ENCODE measurements at places on chromosomes 2 and 18.

DNA sequence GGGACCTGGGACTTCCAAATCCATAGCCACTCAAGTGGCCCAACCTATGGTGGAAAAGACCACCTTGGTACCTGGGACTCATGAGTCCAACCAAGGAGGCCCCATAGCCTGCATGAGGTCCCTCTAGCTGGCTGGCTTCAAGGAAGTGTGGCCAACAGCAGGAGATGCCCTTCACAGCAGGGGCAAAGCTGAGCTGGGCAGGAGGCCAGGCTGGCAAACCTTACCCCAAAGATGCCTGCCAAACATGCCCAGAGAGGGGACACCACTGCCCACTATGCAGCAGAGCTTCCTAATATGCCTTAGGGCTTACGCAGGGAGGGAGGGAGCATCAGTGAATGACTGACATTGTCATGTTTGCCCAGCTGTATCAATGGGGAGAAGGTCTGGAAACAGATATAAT is 188.0 kb upstream of the GLI2 start:
- DNase-seq: no peak

DNA sequence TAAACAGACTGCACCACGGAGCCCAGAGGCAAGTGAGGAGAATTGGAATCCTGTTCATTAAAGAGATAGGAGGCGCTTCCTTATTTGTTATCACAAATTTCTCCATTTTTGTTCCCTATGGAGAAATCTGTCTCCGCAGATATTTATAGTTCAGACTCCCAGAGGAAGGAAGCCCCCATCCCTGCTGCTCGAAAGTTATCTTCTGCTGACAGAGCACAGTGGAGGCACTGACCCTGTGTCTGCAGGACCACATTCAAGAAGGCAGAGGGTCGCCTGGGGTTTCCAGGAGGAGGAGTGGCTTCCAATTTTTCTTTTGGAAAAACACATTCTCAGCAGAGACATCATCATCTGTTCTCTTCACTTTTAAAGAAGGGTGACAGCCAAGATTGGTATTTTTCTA is 73.0 kb upstream of the GPR45 start:
- DNase-seq: no peak

- peak; percentile 47 for DNase-seq
Observed at GRCh38 chr2:43399515-43400264, 173.3 kb upstream of the ZFP36L2 start.

DNA sequence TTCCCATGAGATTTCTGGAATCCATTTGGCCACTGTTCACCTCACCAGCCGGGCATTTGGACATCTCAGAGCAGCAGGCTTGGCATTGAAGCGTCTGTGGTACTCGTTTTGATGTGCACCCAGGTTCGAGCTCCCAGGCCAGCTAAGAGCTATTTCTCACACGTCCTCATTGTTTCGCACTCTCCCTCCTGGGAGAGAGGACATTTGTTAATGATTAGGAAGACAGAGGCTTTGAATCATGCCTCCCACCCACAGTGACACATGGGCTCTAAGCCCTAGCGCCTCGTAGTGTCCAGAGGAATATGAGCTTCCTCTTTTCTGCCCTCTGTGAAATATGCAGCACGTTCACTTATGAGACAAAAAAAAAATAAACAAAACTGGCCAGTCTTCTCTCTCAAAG is 361.8 kb downstream of the RND3 start:
- DNase-seq: no peak

- DNase-seq: no peak
Observed at GRCh38 chr2:111198701-111199100, 78.0 kb downstream of the BCL2L11 start.

DNA sequence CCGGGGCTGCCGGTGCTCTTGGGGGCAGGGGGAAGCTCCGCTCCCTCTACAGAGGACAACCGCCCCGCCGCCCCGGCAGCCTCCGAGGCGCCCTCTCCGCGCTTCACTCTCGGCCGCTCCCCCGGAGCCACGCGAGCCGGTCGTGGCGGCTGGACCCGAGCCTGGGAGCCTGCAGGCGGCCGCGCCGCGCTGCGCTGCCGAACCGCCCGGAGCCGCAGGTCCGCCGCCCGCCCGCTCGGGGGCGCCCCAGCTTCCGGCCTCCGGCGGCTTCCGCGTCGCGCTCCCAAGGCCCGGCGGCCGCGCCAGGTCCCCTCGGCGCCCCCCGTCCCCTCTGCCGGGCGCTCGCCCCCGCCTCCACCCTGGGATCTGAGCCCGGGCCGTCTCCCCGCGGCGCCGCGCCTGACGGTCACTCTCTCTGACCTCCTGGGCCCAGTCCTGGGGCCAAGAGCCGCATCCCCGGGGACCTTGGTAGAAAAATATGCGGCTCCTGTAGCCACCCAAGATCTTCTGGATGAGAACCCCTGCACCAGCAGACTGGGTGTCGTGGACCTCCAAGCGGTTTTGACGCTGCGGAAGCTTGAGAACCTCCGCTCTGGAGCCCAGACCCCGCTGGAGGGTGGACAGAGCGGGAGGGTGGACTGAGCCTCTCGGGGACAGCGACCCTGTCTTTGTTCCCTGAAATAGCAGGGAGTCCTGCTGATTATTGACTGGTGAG is 44.3 kb downstream of the SERTAD2 start:
- no peak for DNase-seq

- DNase-seq: no peak
Observed at GRCh38 chr2:10388954-10389560, 59.1 kb downstream of the ODC1 start.

DNA sequence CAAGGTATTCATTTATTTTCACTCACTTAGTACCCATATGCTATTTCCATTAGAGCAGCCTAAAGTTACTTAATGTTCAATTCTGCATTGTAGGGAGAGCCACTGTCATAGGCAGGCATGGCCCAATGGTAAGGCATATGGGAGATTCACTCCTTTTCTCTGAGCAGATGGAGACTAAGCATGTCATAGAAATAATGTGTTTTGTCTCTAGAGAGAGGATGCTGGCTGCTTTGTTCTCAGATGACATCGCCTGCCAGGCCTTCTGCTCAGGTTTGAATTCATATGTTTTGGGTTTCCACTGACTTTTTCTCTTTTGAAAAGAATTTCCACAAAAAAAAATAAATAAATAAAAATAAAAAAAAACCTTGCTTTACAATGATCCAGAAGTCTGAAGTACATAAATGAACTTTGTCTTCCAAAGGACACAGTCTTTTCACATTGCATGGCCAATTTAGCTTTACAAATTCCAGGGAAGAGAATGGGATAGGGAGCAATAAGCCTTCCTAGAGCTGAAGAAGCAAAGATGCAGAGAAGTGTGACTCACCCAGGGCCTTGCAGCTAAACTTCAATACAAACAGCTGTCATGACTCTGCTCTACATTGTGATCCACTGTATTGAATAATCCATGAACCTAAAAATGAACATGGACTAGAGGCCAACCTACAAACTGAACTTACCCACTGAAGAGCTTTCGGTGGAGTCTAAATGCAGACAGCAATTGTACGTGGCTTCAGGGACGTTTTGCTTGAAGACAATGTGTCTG is 422.5 kb downstream of the CMPK2 start:
- no peak for DNase-seq

DNA sequence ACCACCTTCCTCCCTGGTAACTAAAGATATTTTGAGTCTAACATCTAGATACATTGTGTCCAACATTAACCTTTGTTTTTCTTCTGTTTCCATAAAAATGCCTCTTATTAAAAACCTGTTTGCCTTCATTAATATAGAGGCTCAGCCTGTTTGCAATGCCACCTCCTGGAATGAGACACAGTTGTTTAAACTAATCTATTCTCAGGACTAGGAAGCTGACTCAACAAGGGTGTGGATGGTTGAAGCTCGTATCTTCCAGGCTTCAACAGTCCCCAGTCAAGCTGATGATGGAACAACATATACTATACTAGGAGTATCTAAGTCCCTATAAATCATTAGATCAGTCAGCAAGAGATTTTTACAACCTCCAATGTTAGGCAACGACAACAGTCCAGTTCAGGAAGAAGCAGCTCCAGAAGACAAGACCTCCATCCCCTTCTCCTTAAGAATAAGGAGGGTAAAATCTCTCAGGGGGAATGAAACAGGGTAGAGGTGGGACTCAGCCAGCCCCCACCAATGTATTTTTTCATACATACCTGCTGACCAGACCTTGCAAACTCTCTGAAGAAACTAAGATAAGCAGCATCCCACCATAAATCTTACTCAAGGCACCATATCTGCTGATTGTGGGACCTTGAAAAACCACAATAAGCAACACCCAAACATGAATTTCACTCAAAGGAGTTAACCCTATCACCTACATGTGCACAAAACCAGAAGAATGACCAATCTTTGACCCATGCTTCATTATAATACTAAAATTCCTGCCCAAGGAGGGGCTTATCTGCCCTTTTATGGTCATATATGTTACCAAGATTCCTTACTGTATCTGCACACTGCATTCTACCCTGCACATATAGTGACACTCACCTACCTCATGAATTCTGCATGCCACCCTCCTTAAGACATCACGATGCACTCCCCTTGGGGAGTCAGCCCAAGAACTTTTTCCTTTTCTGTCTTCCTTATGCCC is 21.4 kb downstream of the ZNF24 start:
- DNase-seq: no peak

DNA sequence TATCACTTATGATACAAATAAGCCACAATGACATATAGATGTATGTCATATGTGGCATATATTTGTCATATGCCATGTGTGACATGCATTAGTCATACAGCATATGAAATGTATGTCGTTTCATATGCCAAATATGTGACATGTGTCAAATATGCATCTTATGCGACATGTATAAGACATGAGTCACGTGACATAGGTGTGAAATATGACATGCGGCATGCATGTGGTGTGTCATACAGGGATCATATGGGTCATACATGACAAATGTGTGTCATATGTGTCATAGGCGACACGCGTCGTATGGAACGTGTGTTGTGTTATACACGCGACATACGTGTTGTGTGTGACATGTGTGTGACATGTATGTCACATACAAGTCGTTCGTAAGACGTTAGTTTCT is 2154.0 kb upstream of the PIK3C3 start:
- no peak for DNase-seq

DNA sequence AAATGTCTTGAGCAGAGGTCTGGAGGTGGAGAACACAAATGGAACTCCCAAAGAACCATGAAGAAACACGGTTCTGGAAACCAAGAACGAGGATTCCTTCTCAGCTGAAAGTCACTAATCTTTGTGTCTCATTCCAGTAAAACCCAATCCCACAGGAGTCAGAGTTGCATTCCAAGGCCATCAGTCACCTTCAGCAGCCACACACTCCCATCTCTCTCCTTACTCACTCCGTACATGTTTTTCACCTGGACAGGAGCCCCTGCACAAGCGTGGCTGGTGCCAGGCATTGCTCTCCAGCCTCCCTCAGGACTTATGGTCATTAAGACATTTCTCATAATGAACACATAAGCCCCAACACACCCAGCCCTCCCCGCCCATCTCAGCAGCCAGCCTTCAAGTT is 175.4 kb upstream of the SIX2 start:
- DNase-seq: no peak

Data from NCI-H1092 treated with DMSO at 0.1 percent for 48 hours (cell line).